ENCODE measurements at places on chromosomes 3 and 15. TPM values are rescaled to one million over a fixed set of nuclear protein-coding genes. Genes with fewer than 3 reads are reported as not detected.
A peak's percentile ranks its signal among the peaks of the same experiment; 100 is the strongest.

Gene MST1R
- 3.7 TPM for total RNA-seq

Gene PLS1
- 42.2 TPM for total RNA-seq

DNA sequence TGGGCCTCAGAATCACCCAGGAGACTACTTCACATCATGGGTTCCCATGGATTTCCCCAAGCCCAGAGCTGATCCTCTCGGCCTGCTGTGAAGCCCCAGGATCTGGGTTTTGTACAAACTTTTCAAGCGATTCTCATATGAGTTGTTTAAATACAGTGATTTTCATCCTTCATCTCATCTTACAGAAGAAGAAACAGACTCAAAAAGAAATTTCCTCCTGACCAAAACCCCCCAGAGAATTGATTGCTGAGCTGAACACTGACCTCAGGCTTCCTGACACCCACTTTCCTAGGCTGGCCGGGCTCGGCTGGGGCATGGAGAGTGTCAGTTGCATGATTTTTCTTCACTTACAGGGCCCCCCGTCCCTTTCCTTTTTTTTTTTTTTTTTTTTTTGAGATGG, 60.3 kb downstream of the BDH1 start:
- no peaks in the 10 kb centered on the region for H3K4me1 ChIP-seq
- DNase-seq, result no peak
- H3K27ac ChIP-seq, result no peak overlapping the region
- H3K4me3 ChIP-seq, result no peak overlapping the region
- H3K36me3 ChIP-seq, result no peaks in the 10 kb centered on the region

Gene RASGRF1
- 0.39 TPM for total RNA-seq

GRCh38 chr3:160474416-160474838, 24.8 kb upstream of the TRIM59 start:
- no peak overlapping the region for H3K4me3 ChIP-seq
- no peaks in the 10 kb centered on the region for H3K36me3 ChIP-seq
- no peak for DNase-seq
- no peaks in the 10 kb centered on the region for H3K27me3 ChIP-seq
- H3K4me1 ChIP-seq, result no peaks in the 10 kb centered on the region

DNA sequence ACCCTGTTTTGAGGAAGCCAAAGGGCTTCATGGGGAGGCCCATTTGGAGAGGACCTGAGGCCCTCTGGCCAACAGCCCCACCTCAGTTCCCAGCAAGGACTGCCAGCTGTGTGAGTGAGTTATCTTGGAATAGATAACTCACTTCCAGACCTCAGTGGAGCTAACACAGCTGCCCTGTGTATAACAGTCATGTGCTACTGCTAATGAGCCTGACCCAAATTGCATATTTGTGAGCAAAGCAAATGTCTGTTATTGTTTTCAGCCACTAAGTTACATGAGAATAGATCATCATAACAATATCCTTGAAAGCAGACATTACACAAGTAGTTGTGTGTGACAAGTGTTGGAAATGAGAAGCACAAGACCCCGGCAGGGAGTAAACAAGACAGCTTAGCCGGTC, 355.8 kb downstream of the MCTP2 start:
- no peak overlapping the region for H3K27ac ChIP-seq
- no peaks in the 10 kb centered on the region for H3K27me3 ChIP-seq
- H3K4me1 ChIP-seq, result peaks cover 18% of the 10 kb centered on the region
- no peak for DNase-seq

Gene KLHL40
- total RNA-seq, result not detected

- no peaks in the 10 kb centered on the region for H3K4me1 ChIP-seq
- no peak overlapping the region for H3K27ac ChIP-seq
- no peak overlapping the region for H3K4me3 ChIP-seq
- H3K27me3 ChIP-seq, result no peaks in the 10 kb centered on the region
- DNase-seq, result no peak
Observed at GRCh38 chr3:168974617-168975403, 688.7 kb downstream of the MECOM start.

DNA sequence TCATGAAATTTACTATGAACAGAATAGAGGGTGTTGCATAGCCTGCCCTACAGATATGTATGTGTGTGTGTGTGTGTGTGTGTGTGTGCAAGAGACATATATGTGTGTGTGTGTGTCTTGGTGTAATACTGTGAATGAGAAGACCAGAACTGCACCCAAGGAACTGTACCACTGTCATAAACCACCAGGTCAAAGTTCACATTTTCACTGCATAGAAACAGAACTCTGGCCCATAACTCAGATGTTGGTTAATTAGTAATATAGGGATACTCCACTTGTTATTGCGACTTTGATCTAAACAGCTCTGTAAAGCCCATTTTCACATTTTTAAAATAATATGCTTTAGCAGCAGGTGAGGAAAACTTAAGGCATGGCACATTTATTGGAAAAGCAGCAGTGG, 111.8 kb downstream of the IGF2BP2 start:
- DNase-seq, result no peak
- peaks cover 80% of the 10 kb centered on the region for H3K4me1 ChIP-seq
- no peaks in the 10 kb centered on the region for H3K27me3 ChIP-seq
- H3K36me3 ChIP-seq, result no peaks in the 10 kb centered on the region

- no peaks in the 10 kb centered on the region for H3K4me1 ChIP-seq
- H3K36me3 ChIP-seq, result no peaks in the 10 kb centered on the region
- no peaks in the 10 kb centered on the region for H3K27me3 ChIP-seq
- no peak overlapping the region for H3K4me3 ChIP-seq
- DNase-seq, result no peak
Observed at GRCh38 chr3:42742259-42742658, 30.8 kb downstream of the CCDC13 start.

Gene COL6A5
- 0.03 TPM for total RNA-seq

DNA sequence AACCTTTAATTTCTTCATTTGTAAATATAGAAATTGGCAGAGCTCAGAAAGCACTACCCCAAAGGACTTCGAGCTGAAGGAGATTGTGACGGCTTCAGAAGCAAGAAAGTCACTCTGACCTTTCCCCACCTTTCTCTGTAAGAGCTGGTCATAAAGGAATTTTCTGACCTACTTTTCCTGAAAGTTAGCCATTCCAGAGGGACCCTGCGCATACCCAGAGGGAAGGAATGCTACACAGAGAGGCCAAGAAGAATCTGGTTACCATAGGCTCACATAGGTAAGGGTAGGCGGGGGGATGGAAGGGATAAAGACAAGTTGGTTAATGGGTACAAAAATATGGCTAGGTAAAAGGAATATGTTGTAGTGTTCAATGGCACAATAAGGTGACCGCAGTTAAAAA, 1080.3 kb downstream of the ZPLD1 start:
- H3K27ac ChIP-seq, result no peak overlapping the region
- peaks cover 7% of the 10 kb centered on the region for H3K4me1 ChIP-seq
- peak; percentile 14 for DNase-seq
- no peaks in the 10 kb centered on the region for H3K27me3 ChIP-seq

DNA sequence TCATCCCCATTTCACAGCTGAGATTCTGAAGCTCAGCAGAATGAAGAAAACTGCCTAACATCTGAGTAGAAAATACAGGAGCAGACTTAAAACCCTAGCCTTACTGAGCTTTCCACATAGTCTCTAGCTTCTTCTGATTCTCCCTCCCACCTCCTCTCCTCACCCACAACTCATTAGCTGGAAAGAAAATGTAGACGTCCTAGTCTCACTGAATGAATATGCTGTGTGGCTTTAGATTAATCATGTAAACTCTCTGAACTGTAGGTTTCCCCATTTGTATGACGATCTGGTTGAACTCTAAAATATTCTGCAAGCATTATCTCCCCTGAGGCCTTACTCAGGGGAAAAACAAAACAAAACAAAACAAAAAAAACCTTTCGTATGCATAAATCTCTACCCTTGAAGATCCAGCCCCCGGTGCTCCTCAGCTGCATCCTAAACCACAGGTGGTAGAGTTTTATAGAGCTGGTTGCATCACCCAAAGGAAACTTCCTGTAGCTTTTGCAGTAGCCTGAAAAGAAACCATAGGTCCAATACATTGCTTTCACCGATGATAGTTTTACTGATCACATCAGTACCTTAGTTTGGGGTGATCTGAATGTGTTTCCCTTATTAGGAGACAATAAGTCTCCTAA, 40.6 kb downstream of the FOXB1 start:
- H3K4me3 ChIP-seq, result no peak overlapping the region
- no peaks in the 10 kb centered on the region for H3K36me3 ChIP-seq

- DNase-seq, result no peak
- H3K4me3 ChIP-seq, result no peak overlapping the region
- no peaks in the 10 kb centered on the region for H3K36me3 ChIP-seq
- no peaks in the 10 kb centered on the region for H3K27me3 ChIP-seq
- H3K4me1 ChIP-seq, result peaks cover 8% of the 10 kb centered on the region
Observed at GRCh38 chr3:79367066-79367465, 400.7 kb downstream of the ROBO1 start.

Gene LTK
- total RNA-seq, result 0.14 TPM

DNA sequence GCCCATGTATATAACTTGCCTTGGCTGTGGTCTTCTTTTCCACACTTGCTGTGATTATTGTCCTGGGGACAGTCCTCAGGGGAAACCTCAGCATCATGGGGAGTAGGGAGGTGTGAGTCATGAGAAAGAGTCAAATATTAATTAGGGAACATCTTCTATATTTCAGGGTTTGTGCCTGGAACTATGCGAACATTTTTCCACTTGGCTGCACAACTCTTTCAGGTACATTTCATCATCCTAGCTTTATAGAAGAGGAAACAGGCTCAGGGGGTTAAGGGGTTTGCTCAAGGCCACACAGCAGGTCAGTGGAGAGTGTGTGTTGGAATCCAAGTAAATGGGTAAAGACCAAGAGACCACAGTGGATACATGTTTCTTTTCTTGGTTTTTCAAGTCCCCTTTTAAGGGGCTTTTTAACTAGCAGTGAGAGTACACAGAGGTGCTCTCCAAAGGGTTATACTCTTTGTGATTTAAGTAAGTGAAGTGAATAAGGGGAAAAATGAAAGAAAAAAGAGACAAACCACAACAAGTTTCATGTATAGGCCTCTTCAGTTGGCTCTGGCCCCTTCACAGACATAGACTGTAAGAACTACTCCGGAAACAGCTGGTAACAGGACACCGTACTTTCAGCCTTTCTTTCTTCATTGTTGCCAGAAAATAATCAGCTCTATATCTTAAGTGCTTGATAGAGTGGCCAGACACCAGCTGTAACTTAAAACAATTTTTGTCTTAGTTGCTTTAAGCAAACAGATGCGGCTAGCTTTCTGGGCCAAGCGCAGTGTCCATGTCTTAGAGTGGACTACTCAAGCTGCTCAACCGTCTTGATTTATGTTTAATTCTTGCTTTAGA, 64.6 kb downstream of the EEFSEC start:
- H3K4me1 ChIP-seq, result peaks cover 5% of the 10 kb centered on the region
- H3K27me3 ChIP-seq, result no peaks in the 10 kb centered on the region
- H3K27ac ChIP-seq, result no peak overlapping the region
- no peak overlapping the region for H3K4me3 ChIP-seq

DNA sequence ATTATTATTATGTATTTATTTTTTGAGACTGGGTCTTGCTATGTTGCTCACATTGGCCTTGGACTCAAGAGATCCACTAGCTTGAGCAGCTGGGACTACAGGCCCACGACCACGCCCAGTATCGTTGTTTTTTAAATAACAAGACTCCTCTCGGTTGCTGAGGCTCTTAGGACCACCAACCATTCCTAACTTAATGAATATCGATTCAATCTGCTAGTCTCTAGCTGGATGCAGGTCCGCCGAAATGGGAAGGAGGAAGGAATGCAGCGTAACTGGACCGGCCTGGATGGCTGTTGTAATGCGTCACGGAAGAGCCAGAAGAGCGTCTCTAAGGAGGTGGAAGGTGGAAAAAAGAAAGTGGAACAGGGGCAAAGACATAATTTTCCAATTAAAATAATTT, 1.7 kb downstream of the ANXA2 start:
- peaks cover 20% of the 10 kb centered on the region for H3K27me3 ChIP-seq
- H3K4me3 ChIP-seq, result peak overlapping the region; percentile 92
- H3K4me1 ChIP-seq, result peaks cover 62% of the 10 kb centered on the region
- no peaks in the 10 kb centered on the region for H3K36me3 ChIP-seq
- H3K27ac ChIP-seq, result no peak overlapping the region
- peak; percentile 81 for DNase-seq

GRCh38 chr15:69298697-69299441, at the start of gene PAQR5:
Gene PAQR5 (plus strand): TSS chr15:69298912. CDS start chr15:69360081, 61,169 bp downstream.
- H3K4me3 ChIP-seq, result peak within 1 kb of the TSS; percentile 74
- H3K36me3 ChIP-seq, result no peaks in the 10 kb centered on the region
- peaks cover 35% of the 10 kb centered on the region for H3K27me3 ChIP-seq
- peak; percentile 61 for DNase-seq

Gene SI
- total RNA-seq, result not detected

GRCh38 chr3:93843981-93844380, 129.7 kb downstream of the PROS1 start:
- peak; percentile 3 for DNase-seq
- H3K27me3 ChIP-seq, result no peaks in the 10 kb centered on the region
- H3K4me1 ChIP-seq, result no peaks in the 10 kb centered on the region
- H3K27ac ChIP-seq, result no peak overlapping the region

Gene ADAMTS17
- total RNA-seq, result 0.74 TPM

Gene FETUB
- not detected for total RNA-seq

GRCh38 chr3:190436331-190436730, 13.4 kb downstream of the TMEM207 start:
- no peak overlapping the region for H3K27ac ChIP-seq
- H3K27me3 ChIP-seq, result no peaks in the 10 kb centered on the region
- H3K36me3 ChIP-seq, result 0 out of 2 replicates have a peak, but pooled peaks cover 7% of the 10 kb centered on the region
- DNase-seq, result no peak

Gene LMAN1L
- not detected for total RNA-seq

DNA sequence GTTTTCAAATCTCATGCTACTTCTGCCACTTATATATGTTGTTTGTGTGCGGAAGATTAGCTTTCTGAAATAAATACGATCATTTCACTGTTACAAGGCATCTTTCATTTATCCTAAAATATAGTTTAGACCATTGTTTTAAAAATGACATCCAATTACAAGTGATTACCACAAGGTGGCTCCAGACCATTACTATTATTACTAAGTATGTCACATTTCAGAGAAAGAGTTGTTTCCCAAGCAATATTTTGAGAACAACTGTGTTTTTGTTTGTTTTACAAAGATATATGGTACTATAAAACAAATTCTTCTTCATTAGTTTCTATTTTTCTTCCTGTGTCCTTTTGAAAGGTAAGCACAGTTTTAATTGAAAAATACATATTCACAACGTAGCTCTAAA, 136.0 kb upstream of the RAP2B start:
- no peaks in the 10 kb centered on the region for H3K4me1 ChIP-seq
- DNase-seq, result peak; percentile 71

Gene GABRB3
- 119 TPM for total RNA-seq

- H3K4me3 ChIP-seq, result no peak overlapping the region
- H3K4me1 ChIP-seq, result no peaks in the 10 kb centered on the region
- H3K27me3 ChIP-seq, result no peaks in the 10 kb centered on the region
- no peak for DNase-seq
- H3K36me3 ChIP-seq, result no peaks in the 10 kb centered on the region
Observed at GRCh38 chr15:28060005-28060404, 39.1 kb downstream of the OCA2 start.

Gene NOX5
- total RNA-seq, result 0.03 TPM

- no peak overlapping the region for H3K27ac ChIP-seq
- H3K4me1 ChIP-seq, result no peaks in the 10 kb centered on the region
- no peaks in the 10 kb centered on the region for H3K36me3 ChIP-seq
- no peaks in the 10 kb centered on the region for H3K27me3 ChIP-seq
Observed at GRCh38 chr3:194994551-194994981, 276.4 kb downstream of the XXYLT1 start.

Gene GOLGA6A
- total RNA-seq, result 2.1 TPM

Gene CPEB1
- total RNA-seq, result 9.4 TPM
